ENCODE measurements at places on chromosomes 12 and 14.

- no peak for DNase-seq
Measured at GRCh38 chr12:45223868-45224267, 8.0 kb downstream of the ANO6 start.

DNA sequence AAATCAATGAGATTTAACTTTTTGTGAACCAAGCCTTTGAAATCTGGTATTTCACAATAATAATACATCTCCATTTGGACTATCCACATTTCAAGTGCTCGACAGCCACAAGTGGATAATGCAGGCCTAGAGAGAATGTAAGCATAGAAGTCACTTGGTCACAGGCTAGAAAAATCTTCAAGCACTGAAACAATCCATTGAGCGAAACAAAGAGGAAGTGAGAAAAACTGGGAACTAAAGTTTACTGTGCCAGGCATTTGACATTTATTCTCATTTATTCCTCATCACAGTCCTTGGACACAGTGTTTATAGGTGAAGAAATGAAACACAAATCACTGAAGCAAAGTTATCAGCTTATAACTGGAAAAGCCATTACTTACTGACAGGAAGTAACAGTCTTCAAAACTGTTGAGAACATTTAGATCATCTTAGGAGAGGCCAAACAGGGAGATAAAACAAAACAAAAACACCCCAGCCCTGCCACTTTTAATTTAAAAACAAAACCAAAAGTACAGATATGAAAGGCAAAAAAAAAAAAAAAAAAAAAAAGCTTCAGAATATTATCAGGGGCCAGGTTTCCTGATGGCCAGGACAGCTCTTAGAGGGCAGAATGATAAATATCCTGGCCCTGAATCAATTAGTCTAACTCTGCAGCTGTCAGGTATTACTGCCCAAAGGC lies 29.2 kb downstream of the GNS start:
- DNase-seq: no peak

GRCh38 chr12:118409834-118410233 lies 33.5 kb downstream of the SUDS3 start:
- no peak for DNase-seq

GRCh38 chr14:65109357-65109756 lies 7.0 kb upstream of the MAX start:
- DNase-seq: no peak

GRCh38 chr12:13435235-13435933 lies 238.9 kb downstream of the EMP1 start:
- DNase-seq: no peak

- DNase-seq: no peak
Measured at GRCh38 chr14:97251491-97252155, 454.4 kb downstream of the VRK1 start.

DNA sequence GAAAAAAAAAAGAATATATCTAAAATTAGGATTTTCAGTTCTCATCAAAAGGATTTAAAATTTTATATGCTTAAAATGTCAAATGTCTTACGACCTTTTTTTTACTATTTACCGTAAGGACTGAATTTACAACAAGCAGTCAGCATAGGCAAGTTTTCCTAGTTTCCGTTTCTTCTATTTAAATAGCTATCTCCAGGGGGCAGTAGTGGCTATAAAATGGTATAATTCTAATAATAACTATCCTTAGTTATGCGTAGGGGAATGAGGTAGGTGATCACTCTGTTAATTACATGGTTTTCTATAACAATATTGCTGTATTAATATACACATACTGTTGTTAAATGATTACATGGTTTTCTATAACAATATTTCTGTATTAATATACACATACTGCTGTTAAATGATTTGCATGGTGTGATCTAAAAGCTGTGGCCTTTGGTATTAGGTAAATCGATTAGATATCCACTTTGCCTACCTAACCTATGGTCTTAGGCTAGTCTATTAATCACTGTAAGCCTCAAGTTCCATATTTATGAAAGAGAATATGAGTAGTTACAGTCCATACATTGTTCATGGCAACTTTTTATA lies 217.7 kb upstream of the PDZRN4 start:
- DNase-seq: no peak

- no peak for DNase-seq
Measured at GRCh38 chr14:61972711-61973110, 210.5 kb downstream of the SNAPC1 start.

DNA sequence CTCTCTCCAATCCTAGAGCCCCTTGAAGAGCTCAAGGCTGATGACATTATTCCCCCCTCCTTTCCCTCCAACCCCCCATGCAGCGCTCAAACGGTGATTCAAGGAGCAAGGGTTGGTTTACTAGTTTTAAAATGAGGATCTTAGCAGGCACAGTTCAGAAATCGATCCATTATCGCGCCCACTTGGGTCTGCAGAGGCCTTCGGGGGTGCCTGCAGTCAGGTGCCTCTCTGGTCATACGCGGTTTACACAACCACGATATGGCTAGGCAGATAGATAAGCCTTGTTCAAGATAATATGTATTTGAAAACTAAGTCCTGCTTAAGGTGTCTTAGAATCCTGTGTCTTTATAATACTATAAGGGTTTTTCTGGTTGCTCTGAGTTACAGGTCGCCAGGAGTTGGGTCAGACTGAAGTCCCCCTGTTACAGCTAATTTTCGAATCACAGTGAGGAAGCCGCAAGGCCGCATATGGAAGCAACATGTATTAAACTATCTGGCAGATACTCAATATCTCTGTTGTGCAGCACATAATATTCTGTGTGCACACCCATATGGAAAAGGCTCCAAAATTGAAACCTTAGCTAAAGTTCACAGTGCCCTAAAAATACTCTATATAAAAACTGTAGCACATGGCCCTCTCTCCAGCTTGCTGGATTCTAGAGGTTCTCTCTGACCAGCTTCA lies 10.0 kb downstream of the BHLHE41 start:
- no peak for DNase-seq

GRCh38 chr12:56087220-56087619 lies 7.3 kb downstream of the ERBB3 start:
- no peak for DNase-seq

GRCh38 chr12:20494851-20495250 lies 126.5 kb downstream of the PDE3A start:
- DNase-seq: no peak

GRCh38 chr12:68490476-68490875 lies 120.2 kb upstream of the RAP1B start:
- no peak for DNase-seq

DNA sequence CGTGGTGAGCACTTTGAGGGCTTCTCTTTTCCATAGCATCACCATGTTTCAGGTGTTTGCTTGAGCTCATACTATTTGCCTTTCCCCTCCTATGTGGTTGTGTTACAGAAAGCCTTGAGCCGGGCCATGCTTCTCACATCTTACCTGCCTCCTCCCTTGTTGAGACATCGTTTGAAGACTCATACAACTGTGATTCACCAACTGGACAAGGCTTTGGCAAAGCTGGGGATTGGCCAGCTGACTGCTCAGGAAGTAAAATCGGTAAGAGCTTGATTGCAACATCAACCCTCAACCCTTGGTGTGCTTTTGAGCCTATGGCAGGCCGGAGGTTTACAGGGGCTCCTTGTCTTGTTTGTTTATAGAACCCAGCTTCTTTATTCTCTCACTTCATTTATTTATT lies 8.1 kb downstream of the LETMD1 start:
- DNase-seq: no peak

GRCh38 chr12:130339951-130340350 lies 2.3 kb downstream of the PIWIL1 start:
- no peak for DNase-seq

GRCh38 chr14:65070471-65070976 lies 31.8 kb downstream of the MAX start:
- DNase-seq: no peak

GRCh38 chr12:96302687-96303310 lies 97.4 kb downstream of the CDK17 start:
- no peak for DNase-seq

DNA sequence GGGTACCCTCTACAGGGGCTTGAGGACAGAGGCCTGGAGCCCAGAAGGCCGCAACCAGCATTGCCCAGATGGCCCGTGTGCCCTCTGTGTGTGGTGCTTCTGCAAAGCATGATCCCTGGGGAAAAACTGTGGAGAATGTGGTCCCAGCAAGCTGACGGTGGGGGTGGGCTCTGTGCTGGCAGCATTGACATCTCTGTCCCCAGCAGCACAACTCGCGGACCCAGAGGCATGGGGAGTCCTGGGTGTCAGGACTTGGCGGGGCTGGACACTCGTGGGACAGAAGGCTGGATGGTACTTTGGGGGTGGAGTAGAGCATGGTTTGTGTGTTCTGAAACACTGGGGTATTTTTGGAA lies 4.3 kb downstream of the CLBA1 start:
- DNase-seq: no peak

DNA sequence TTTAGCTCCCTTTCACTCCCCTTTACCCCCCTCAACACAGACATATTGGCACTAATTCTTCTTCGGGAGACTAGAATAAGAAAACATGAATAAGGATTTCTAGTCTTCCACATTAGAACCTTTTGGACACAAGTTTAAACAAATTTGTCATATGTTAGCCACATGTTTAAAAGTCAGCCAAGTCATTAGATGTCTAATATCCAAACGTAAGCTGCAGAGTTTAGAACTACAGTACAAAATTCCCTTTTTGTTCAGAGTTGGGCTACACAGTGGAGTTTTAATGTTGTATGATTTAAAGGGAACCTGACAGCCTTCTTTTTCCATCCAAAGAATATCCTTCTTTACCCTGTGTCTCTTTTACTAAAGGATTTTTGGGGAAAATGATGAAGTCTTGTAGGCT lies 79.8 kb downstream of the PDE6H start:
- DNase-seq: no peak

DNA sequence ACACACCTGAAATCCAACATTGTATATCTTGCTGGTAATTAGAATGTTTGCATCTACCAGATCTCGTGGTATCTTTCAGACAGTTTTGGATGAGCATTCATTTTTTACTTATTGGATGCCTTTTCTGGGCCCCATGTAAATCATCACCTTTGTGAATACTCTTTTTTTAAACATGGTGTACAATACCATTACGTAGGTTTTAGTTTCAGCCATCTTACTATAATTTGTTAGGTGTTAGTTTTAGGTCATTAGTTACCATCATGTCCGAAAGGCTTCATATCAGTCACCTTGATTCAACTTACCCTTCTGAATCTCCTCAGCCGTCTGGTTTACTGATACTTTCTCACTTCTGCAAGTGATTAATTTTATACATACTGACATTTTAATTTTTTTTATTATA lies 5.3 kb downstream of the EIF2S1 start:
- DNase-seq: no peak

DNA sequence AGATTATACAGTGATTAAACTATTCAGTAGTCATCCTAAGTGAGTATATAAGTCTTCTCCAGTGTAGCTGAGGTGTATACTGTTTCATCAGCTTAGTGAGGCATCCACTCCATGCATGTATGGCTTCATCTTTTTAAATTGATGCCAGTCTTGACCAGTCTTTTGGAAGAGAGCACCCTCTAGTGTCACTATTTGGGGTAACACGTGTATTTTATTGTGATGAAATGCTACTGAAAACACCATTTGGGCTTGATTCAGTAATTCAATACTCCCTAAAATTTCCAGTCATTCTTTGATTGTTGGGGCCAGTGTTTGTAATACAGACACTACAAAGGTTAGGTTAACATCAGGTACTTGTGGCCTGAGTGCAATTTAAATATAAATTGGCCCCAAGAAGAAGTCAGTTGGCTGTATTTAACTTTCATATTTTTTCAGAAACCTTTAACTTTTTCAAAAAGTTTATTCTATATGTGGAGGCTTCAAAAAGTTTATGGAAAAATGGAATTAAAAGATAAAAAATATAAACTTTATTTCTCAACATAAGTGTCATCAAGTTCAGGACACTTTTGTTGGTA lies 35.3 kb downstream of the MIPOL1 start:
- no peak for DNase-seq

DNA sequence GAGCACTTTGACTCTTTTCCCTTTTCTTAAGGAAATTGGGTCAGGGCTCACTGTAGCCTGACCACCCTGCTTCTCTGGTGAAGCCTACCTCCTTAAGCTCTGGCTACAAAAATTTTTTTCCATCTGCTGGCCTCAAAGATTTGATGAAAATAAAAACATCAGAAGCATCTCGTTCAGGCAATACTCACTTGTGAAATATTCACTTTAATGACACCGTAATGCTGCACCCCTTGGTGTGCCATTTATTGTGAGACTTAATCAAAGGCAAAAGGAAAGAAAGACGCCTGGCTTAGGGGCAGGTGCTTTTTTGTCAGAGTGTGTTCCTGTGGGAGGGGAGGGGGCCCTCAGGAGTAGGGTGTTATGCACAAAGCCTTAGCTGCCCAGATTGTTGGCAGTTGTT lies 155.0 kb upstream of the TMPO start:
- DNase-seq: no peak

- DNase-seq: no peak
Measured at GRCh38 chr12:89231686-89232085, 120.6 kb downstream of the DUSP6 start.

GRCh38 chr12:13046964-13047363 lies 2.8 kb downstream of the FAM234B start:
- DNase-seq: no peak

DNA sequence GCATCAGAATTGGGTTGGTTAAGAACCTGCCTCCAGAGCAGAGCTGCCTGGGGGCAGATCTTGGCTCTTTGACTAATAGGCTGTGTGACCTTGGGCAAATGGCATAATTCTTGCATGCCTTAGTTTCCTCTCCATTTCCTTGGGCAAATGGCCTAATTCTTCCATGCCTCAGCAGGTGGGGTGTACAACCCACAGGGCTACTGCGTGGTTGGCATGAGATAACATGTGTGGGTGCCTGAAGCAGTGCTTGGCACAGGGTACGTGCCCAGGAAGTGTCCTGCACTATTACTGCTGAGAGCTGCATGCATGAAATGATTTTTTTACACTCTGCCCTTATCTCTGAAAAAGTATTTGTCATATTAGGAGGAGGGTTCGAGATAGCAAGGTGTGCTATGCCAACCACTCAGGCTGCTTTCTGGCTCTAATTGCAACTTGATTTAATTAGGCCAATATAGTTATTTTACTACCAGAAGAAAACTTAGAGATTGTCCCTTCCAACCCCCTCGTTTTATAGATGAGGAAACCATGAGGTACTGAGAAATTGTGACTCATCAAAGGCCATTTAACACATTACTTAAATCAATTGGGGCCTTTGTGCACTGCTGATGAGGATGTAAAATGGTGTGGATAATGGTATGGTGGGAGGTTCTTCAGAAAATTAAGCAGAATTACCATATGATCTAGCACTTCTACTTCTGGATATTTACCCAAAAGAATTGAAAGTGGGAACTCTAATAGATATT lies 161.6 kb upstream of the HIF1A start:
- no peak for DNase-seq

GRCh38 chr12:120065472-120065871 lies 51.1 kb downstream of the RAB35 start:
- no peak for DNase-seq

GRCh38 chr12:42296503-42297109 lies 29.3 kb downstream of the ZCRB1 start:
- no peak for DNase-seq

GRCh38 chr12:89058402-89058801 lies 293.9 kb downstream of the DUSP6 start:
- no peak for DNase-seq

GRCh38 chr12:39905152-39905551 lies 200.7 kb downstream of the SLC2A13 start:
- DNase-seq: no peak

GRCh38 chr12:123233505-123234308 lies 471 bp downstream of the MTRFR start:
- no peak for DNase-seq

- no peak for DNase-seq
Measured at GRCh38 chr14:60647081-60647836, 2.0 kb downstream of the SIX1 start.
